ENCODE measurements at places on chromosomes 4 and X.
A peak's percentile ranks its signal among the peaks of the same experiment; 100 is the strongest.

DNA sequence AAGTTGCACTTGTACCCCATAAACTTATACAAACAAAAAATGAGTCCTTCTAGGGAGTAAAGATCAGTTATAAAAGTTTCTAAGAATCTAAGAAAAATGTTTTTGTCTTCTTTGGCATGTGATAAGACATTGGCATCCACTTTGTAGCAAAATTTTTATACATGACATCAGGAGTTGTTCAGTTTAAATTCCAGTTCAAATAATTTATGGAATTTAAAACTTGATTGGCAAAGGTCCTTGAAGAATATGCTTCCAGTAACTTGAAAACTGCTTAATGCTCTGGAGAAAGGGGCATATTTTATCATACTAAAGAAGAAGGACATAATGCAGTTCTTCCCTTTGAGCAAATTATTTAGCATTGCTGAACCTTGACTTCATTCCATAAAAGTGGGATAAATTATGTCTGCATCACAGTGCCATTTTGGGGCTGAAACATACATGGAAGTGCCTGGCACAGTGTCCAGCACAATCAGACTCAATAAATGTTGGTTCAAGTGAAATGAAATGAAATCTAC is 163.3 kb upstream of the IL15 start:
- no peak for DNase-seq

- DNase-seq, result no peak
Measured at GRCh38 chrX:72026341-72027023, 105.2 kb downstream of the RTL5 start.

DNA sequence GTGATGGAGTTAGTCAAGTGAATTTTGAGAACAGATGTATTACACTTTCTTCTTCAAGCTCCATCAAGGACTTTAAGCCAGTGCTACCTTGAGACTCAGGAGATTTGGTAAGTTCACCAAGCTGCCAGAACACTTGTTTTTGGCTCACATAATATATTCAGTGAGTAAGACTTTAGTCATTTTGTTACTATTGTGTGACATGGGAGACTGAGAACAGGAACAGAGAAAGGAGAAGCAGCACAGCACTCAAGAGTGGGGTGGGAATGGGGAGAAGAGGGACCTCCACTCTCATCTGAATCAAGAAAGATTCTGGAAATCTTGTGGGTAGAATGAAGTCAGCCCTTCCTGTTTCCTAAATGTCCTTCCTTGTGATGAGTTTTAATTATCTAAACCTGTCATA is 87.3 kb upstream of the TET2 start:
- DNase-seq, result no peak

DNA sequence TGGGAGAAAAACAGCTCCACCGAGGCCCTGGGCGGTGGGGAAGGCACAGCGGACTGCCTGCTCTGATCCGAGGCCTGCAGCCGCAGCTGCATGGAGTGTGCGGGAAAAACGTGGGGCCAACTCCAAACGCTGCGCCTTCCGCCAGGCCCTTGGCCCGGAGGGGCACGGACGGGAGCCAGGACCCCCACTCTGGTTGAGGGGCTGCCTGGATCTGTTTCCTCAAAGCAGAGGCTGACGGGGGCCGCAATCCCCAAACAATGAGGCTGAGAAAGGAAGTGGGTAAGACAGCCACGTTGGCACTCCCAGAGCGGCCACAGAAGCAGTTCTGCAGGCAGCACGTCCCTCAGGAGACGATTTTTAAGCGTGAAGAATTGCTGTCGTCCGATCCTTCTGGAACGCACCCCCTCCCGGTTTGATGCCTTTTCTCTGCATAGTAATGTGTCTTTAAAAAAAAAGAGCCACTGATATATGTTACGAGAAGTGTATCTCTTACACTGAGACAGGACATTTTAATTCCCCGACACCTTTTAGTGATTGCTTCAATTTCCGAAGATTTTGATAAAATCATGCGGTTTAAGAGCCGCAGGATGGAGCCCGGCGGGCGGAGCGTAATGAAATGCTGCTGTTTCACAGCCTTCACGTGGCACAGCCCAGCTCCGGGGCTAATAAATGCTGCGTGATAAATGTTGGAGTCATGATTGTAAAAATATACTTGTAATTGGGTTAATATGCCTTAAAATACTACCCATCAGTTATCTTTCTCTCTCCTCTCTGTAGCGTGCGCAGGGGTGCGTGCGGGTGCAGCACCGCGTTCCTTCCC is 85.7 kb downstream of the FAM53A start:
- no peak for DNase-seq

DNA sequence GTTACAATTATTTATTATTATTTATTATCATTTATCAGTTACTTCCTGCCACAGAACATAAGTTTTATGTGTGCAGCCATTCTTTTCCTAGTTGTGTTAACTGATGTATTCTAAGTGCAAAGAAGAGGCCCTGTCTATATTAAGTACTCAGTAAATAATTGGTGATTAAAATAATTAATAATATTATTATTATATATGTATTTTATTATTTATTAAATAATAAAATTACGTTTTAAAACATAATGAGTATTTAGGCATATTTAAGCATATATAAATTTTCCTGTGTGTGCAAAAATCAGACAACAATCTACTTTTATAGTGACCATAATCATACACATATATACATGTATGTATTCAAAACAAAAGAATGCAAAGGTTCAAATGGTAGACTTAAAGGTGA is 1871.6 kb upstream of the IGFBP7 start:
- no peak for DNase-seq

GRCh38 chr4:123809864-123810263 is 413.3 kb downstream of the SPRY1 start:
- DNase-seq, result no peak

DNA sequence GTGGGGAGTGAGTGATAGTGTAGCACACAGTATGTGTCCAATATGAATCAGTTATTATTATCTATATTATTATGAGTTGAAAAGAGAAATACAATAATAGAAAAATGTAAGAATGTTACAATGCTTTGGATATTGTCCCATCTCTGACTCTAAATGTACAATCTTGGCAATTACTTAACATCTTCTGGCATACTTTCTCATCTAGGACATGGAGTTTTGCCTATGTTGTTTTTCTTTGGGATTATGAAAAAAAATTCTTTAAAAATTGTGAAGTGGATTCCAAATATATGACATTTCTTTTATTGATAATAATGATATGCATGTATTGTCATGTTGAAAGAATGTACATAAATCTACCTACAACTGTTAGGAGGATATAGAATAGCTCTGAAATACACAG is 84.1 kb downstream of the TBCK start:
- DNase-seq, result no peak

DNA sequence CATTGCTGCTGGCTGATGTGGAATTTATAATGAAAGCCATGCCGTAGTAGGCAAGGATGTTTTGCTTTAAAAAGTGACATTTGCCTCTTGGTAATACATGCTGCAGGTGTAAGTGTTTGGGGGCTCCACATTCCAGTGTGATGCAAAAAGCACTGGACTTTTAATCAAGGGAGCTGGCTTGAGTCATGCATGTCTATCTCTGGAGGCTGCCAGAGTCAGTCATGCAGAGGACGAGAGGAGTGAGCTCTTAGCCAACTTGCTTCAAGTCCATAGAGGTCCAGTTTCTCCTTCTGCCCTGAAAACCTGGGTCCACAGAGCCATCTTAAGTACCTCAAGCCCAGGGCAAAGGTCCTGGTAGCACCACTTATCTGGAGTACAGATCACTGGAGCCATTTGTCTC is 11.6 kb upstream of the CXCL13 start:
- DNase-seq, result no peak

DNA sequence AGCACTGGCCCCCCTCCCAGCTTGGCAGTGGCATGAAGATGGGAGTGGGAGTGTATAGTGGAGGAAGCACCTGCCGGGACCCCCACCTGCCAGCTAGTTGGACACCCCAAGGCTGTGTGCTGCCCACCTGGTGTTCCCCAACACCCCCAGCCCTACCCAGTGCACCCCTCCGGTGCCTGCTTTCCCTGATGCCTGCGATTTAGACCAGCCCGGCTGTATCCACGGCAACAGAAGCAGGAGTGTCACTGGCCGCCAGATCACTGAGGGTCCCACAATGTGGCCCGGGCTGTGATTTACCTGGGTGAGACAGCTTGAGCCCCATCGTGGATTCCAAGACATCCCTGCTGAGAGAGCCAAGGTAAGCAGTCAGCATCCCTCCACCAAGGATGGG is 533 bp downstream of the GPR173 start:
- no peak for DNase-seq

DNA sequence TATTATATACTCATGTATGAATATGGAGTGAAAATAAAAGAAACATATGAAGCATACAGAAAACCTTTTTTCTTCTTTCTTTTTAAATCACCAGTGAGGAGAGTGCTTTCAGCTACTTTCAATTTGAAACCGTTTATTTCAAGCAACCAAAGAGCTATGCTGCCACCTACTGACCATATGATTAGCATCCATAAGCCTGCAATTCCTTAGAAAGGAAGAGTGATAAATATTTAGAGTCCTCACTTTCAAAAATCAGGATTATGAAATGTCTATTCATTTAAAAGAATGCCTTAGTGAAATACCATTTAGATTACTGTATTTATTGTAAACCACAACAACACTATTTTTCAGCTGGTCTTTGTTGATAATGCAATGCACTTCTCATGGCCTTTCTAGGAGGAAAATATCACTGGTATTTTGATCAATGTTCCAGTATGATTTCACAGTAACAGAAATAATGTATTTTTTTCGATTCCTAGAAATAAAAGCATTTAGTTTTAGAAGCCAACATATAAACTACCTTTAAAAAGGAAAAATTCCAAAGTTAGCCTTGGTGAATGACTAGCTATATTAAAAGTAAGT is 667.6 kb downstream of the PCDH18 start:
- DNase-seq, result peak; percentile 51

DNA sequence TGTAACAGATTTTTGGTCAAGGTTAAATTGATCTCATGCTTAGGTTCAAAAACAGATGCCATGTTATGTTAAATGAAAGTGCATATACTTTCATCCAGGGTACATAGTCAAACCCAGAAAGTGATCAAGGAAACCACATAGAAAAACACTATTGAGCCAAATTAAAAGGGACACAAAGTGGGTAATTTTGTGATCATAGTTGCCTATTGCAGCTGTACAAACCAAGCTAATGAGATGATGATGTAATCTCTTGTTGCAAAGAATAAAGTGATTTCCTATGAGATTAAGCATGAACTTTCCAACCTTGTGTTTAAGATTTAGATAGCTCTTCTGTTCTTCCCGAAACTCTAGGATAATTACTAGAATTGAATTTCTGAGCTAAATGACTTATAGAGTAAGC is 20.2 kb upstream of the LIMCH1 start:
- no peak for DNase-seq

DNA sequence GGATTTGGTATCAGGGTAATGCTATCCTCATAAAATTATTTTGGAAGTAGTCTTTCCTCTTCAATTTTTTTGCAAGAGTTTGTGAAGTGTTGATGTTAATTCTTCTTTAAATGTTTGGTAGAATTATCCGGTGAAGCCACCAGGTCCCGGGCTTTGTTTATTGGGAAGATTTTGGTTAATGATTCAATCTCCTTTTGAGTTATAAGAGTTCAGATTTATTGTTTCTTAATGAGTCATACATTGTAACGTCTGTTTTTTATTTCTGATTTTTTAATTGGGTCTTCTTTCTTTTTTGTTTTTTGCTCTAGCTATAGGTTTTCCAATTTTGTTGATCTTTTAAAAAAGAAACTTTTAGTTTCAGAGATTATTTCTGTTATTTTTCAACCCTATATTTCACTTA is 412.3 kb downstream of the PDGFC start:
- no peak for DNase-seq

All from neural crest cell (in vitro differentiated cells).